ENCODE measurements at places on chromosomes 3 and 15.

DNA sequence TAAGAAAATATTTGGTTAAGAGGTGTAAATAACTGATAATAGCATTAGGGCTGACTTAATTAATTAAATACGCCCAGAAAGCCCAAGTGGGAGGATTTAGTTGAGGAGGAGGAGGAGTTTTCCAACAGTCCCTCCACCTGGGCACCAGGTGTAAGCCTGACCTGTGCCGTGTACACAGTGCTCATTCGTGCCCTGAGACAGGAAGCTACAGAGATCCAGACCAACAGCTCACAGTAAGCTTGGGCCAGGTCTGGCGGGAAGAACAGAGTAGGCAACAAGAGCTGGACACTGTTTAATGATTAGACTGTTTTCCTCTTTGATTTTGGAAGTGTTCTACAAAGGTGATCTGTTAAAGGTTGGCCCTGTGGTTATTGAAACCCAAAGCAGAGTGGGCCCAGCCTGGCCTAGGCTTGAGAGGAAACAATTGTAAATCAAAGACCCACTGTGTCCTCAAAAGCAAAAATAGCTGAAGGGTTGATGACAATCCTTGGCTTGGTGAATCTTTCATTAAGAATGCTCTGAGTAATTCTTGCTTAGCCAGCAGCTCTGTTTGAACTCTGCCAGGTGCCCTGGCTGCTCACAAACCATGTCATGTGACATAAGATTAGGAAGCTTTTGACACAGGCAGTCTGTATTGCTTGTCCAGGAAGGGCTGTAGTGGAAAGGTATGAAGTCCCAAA lies 13.8 kb downstream of the SQOR start:
- DNase-seq = peak; percentile 68

- no peak for DNase-seq
Measured at GRCh38 chr15:40252438-40253166, 13.7 kb downstream of the PAK6 start.

GRCh38 chr3:20344400-20344959 lies 158.5 kb upstream of the SGO1 start:
- no peak for DNase-seq

DNA sequence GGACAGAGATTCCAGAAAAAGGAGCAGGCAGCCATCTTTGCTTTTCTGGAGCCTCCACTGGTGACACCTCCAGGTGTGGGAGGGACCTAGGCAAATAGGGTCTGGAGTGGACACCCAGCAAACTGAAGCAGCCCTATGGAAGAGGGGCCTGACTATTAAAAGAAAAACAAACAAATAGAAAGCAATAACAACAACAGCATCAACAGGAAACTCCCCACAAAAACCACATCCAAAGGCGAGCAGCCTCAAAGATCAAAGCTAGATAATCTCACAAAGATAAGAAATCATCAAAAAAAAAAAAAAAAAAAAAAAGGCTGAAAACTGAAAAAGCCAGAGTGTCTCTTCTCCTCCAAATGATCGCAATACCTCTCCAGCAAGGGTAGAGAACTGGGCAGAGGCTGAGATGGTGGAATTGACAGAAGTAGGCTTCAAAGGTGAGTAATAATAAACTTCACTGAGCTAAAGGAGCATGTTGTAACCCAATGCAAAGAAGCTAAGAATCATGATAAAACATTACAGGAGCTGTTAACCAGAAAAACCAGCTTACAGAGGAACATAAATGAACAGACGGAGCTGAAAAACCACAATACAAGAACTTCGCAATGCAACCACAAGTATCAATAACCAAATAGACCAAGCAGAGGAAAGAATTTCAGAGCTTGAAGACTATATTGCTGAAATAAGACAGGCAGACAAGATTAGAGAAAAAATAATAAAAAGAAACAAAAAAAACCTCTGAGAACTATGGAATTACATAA lies 225.4 kb downstream of the CTNNB1 start:
- DNase-seq = no peak

DNA sequence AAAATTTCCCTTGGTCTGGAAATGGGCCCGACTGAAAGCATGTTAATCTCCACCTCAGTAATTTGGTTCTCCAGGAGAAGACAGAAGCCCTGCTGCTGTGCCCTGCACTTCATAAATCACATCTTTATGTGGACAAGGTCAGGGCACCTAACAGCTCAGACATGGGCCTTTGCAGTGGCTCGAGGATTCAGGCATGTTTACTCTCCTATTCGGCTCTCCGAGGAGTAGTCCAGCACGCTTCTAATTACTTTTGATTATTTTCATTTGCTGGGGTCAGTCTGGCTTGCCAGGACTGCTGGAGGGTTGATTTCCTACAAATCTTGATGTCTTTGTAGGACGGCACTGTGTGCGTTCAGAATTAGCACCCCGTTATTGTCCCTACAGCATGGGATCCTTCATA lies 511.2 kb downstream of the MECOM start:
- DNase-seq = no peak

DNA sequence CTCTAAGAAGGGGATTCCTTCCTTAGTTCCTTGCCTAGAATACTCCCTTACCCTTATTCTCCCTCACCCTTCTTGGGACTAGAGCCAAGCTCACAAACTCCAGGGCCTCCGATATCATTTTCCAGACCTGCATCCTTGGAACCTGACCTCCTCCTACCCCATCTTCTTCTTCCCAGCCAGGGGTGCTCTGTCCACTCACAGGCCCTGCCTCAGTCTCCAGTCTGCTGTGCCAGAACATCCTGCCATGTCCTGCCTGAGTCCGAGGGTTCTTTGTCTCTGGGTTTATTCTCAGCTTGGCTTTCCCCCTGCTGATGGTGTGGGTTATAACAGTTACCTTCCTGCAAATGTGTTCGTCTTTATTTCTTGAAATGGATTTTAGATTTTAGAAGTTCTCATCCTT lies 59.9 kb upstream of the MCF2L2 start:
- DNase-seq = no peak

GRCh38 chr3:135627057-135627456 lies 338.5 kb upstream of the PPP2R3A start:
- no peak for DNase-seq

- no peak for DNase-seq
Measured at GRCh38 chr3:190644766-190645165, 130.9 kb downstream of the IL1RAP start.

GRCh38 chr3:144127014-144127413 lies 155.4 kb downstream of the DIPK2A start:
- DNase-seq = no peak

- DNase-seq = no peak
Measured at GRCh38 chr3:148147903-148148302, 549.8 kb upstream of the AGTR1 start.

DNA sequence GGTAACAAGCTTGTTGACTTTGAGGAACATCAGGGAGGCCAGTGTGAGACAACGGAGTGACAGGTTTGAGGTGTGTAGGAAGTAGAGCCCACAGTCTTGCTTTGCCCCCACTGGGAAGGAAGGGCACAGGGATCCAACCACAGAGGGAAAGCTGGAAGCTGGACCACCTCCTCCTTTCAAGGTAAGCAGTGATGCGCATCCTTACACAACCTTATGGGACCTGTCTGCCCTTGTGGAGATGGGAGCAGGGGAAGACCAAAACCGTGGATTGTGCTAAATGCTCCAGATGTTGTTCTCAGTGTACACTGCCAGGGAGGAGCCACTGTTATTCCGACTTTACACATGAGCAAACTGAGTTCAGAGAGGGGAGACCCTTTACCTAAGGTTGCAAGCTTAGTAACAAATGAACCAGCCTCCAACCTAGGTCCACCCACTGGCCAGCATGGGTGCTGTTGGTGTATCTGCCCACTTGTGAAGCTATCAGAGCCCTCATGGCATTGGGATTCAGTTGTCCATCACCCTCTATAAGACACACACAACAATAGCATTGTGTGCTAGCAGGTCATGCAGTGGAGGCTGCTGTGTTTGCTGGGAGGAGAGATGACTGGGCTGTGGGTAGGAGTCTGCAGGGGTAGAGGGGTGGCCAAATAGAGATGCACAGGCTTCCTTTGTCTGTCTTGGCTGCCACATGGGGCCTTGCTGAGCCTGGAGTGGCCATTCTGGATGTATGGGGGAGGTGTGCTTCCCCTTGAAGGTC lies 586 bp upstream of the LSMEM2 start:
- no peak for DNase-seq

- DNase-seq = no peak
Measured at GRCh38 chr15:60774829-60775463, 296.0 kb upstream of the ICE2 start.

DNA sequence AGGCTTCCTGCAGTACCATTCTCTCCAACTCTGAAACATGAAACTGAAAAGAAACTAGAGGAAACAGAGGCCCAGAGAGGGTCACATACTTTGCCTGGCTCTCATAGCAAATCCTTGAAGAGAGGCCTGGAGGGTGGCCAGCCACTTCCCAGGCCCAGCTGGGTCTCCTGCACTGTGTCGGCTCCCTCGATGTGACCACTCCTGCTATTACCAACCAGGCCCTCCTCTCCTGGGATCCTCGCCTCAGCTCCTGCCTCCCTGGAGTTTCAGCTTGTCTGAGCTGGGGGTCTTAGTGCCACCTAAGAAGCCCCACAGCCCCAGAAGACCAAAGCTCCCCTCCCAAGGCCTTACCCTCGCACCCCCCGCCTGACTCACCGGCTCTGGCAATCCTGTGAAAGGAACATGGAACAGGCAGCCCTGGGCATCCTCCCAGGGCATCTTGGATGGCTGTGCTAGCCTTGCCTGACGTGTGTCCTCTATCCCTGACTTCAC lies 4.6 kb downstream of the LOXL1 start:
- no peak for DNase-seq

DNA sequence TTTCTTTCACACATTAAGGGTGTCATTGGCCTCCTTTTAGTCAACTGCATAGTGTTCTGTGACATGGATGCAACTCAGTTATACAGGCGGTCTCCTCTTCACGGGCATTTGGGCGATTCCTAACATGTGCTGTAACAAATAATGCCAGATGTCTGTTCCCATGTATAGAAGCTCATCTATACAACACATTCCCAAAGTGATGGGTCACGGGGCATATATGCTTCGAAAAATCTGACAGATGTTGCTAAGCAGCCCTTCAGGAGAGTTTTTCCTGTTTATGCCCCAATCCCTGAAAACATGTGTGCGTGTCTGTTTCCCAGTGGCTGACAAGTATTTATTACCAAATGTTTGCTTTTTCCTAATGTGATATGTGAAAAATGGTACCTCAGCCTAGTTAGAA lies 25.8 kb downstream of the LRRK1 start:
- DNase-seq = no peak

DNA sequence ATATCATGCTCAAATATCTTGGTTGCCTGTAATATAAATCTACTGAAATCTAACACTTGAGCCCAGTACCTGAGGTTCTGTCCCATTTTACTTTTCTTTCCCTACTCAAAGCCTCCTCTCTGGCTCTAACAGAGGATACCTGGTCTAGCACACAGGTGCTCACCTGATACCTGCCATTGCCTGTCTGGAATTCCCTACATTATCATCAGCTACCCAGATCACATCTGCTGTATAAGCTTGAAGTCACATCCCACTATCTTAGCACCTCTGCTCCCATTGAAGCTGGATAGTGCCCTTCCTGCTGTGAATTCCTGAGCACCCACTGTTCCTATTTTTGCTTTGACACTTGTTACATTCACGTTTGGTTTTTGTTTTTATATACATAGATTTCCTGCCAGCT lies 30.5 kb downstream of the GYG1 start:
- no peak for DNase-seq

DNA sequence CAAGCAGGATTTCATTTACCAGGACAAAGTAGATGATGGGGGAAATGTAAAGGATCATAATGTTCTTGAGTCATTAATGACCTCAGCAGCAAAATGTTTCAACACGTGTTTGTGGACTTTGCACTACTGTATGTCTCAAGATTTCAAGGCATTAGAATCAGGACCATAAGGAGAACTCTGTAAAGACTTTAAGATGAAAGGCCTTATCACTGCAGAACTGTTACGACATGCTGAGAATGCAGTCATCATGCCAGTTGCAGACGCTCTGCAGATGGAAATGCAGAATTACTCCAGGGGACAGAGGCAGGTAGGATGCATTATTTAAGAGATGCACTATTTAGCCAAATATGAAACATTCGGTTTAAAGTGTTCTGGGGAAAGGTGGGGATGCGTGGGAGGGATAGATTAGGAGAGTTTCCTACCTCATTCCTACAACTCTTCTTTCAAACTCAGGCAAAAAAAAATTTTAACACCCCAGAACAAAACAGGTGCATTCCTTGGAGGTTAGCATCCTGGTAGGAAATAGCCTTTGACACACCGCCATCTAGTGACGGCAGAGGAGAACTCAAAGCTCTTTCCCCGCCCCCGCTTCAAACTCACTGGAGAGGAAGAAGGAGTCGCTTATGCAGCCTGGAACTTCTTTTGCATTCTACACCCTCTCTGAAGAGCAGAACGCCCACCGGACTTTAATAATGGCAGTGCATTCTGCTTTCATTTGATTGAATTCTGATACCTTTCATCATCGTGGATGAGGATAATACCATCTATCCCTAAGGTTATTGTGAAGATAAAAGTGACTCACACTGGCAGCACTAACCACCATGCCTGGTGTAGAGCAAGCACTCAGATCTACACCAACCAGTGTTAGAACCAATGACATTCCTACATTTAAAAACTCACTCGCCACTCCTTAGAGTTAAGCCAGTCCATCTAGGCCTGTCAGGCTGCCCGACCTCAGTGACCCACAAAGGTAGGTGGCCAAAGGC lies 43.1 kb upstream of the TOPAZ1 start:
- peak; percentile 54 for DNase-seq

DNA sequence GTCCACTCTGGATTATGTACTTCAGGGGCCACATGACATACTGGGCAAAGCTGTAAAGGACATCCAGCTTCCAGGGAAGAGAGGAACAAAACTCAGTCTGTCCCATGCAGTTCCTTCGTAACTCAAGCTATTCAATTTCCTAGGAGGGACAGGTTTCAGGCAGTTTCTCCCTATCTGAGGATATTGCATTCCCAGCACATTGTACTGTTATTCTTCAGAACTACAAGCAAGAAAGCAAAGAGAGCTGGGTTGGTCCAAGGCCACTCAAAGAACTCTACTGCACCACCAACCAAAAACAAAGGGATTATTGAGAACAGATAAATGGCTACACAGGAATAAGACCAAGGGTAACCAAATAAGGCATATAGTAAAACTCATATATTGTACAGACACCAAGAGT lies 117.6 kb upstream of the ARL6 start:
- DNase-seq = no peak

- DNase-seq = no peak
Measured at GRCh38 chr3:192022412-192022811, 561.4 kb downstream of the PYDC2 start.

GRCh38 chr3:58868097-58868779 lies 181.6 kb downstream of the CFAP20DC start:
- DNase-seq = no peak

DNA sequence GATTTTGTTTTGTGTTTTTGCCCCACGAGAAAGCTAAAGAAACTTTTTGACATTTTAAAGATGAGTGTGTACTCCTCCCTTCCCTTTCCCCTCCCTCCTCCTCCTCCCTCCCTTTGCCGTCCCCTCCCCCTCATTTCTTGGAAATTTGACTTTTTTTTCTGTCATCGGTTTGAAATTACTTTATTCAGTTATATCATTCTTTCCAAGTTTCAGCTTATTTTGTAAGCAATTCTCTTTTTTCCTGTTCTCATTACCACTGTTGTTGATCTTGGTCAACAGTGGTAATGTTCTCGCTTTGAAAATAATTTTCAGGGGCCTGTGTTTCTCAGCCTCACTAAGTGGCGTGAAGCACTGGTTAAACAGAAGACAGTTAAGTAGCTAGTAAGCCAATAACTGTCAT lies 178.4 kb downstream of the AKAP13 start:
- DNase-seq = no peak
